Stimulated activated CD8-positive, alpha-beta memory T cell treated with anti-CD3 and anti-CD28 coated beads, Interleukin-7, amount 100 ng/mL, for 48 hours (primary cell): ENCODE measurements at places on chromosomes 7 and 10.

DNA sequence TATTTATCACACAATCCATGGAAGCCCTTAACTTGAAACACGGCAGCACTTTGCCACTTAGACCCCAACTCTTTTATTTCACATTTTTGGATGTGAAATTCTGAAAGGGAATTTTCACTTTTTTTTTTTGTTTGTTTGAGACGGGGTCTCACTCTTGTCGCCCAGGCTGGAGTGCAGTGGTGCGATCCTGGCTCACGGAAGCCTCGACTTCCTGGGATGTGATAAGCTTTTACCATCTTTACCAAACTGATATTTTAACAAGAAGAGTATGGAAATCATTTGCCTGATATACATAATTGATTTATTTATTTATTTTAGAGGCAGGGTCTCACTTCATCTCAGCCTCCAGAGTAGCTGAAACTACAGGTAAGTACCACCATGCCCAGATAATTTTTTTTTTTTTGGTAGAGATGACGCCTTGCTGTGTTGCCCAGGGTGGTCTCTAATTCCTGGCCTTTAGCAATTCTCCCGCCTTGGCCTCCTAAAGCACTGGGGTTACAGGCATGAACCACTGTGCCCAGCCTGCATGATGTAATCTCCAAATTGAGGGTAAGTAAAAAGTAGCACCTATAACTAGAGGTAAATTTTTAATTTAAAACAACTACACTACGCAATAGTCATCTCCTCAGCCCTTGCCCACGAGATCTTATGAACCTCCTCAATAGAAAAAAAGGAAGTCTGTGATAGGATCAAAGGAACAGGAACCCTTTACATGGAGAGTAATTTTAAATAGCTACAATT lies 180.7 kb upstream of the KLF14 start:
- DNase-seq: no peak

DNA sequence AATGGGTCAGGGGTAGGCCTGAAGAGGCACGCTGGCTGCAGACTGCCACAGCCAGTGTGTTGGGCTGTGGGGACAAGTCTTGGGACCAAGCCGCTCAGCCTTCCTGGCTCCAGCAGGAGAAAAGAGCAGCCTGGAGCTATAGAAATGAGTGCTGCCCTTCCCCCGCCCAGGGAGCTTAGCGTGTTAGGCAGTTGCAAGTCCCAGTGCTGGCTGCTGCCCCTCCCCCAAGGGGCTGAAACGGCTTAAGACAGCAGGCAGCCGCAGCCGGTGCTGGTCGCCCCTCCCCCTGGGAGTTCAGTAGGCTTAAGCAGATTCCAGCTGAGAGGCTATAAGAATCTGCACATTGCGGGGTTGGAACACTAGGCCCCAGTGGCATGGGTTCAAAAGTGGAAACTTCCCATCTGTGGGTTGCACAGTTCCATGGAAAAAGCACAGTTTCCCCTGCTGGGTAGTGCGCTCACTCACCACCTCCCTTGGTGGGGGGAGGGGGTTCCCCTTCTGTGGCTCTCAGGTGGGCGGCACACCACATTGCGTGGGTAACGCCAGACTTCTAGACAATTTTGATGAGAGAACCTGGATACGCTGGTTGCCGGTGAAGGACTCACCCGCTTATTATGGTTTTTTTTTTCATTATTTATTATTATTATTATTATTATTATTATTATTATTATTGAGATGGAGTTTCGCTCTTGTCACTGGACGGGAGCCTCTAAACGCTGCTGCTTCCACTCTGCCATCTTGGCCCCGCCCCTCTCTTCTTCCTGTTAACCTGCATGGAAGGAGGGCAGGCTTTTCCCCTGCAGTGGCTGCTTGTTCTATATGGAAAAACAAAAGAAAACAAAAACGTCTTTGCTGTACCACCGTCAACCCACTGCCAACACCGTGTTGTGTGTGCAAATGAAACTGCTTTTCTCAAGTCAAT lies 151.1 kb downstream of the CXCL12 start:
- DNase-seq: no peak

- DNase-seq: no peak
Observed at GRCh38 chr10:14010769-14011574, 319.8 kb downstream of the FRMD4A start.

DNA sequence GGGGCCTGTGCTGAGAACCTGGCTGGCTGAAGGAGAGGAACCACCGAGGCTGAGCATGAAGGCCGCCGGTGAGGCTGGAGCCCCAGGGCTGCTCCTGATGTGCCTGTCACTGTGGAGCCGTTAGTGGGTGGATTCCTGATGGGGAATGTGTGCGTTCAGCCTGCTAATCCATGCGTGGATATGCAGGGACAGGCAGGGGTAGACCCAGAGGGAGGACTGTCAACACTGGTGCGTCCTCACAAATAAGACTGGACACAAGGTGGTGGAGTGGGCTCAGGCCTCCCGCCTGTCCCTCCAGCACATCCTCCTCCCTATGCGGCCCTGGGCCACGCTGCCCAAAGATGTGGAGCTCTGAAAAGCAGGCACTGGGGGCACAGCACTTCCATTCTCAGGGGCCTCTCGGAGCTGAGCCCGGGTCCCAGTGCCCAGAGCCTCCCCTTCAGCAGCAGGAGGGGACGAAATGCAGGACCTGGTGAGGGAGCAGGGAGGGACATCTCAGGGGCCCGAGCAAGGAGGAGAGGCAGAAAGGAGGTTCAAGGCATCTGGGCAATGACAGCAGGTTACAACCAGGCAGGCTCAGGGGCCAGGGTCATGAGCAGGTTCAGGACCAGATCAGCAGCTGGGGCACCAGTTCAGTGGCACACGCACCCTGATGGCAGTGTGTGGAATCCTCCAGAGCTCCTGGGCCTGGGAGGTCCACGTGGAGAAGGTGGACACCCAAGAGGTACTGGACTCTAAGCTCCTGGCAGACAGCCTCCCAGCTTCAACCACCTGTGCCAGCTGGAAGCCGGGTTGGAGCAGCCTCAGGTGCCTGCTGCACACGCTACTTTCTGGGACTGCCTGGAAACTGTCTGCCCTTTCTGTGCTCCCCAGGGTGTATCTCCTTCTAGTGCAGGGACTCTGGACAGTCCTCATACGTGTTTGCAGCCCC lies 33.5 kb upstream of the ANTXRL start:
- DNase-seq: no peak

DNA sequence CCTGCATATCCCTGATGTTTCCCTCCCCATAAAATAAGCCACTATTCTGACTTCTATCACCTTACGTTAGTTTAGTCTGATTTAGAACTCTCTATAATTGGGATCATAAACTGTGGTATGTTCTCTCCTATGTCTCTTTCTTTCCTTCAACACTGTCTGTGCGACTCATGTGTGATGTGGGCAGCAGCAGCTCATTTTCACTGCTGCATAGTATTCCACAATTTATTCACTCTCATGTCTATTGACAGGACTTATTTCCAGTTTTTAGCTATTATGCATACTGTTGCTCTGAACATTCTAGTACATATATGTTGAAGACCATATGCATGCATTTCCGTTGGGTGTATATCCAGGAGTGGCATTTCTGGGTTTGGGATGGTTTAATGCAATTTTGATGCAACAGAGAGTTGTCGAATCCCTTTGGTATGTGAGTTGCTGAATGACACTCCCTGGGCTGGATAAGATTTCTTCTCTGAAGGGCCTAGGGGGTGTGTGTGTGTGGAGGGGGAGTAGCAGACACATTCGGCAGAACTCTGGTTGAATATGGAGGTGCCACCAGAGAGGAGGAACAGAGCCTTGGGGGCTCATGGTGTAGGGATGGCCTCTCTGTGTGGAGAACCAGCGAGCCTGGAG lies 87.8 kb upstream of the PCBD1 start:
- no peak for DNase-seq

DNA sequence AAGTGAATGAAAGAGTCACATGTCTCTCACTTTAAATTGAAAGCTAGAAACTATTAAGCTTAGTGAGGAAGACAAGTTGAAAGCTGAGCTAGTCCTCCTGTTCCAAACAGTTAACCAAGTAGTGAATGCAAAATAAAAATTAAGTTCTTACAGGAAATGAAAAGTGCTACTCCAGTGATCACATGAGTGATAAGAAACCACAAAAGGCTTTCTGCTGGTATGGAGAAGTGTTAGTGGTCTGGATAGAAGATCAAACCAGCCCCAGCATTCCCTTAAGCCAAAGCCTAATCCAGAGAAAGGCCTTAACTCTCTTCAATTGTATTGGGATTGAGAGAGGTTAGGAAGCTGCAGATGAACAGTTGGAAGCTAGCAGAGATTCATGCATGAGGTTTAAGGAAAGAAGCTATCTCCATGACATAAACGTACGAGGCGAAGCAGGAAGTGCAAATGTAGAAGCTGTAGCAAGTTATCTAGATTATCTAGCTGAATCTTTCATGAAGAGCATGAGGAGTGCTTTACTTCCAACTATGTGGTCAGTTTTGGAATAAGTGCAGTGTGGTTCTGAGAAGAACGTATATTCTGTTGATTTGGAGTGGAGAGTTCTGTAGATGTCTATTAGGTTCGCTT lies 261.6 kb downstream of the MDFIC start:
- DNase-seq: no peak

- no peak for DNase-seq
Observed at GRCh38 chr10:33067481-33067880, 109.5 kb upstream of the ITGB1 start.

DNA sequence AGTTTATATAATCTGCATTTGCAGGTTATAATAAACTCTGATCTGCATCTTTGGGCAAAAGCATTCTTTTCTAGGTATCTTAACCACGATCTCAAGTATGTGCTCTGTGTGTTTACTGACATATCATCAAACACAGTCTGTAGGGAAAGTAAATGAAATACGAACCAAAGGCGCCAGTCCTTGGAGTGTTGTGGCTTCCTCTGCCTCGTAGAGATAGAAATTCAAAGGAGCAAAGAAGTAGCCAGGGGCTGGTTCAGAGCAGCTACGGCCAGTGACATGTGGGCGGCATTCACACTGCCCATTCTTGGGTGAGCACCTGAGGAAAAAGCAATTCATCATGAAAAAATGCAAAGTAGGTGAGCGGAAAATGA lies 38.7 kb downstream of the LAMB4 start:
- DNase-seq: no peak

DNA sequence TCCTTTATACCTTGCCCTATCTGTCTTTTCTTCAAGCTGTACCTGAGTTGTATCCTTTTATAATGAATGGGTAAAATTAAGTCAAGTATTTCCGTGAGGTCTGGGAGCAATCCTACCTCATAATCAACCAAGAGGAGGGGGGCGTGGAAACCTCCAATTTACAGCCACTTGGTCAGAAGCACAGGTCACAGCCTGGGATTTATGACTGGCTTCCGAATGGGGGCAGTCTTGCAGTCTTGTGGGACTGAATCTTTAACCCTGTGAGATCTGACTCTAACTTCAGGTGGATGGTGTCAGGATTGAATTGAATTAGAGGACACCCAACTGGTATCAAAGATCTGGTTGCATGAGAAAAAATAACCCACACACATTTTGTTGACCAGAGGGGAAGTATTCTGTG lies 23.5 kb upstream of the KCNMA1 start:
- DNase-seq: no peak

GRCh38 chr10:11326913-11327616 lies 284.4 kb downstream of the USP6NL start:
- no peak for DNase-seq

GRCh38 chr7:130899071-130899560 lies 165.1 kb upstream of the KLF14 start:
- DNase-seq: no peak

GRCh38 chr7:157889480-157889879 lies 552.7 kb downstream of the DNAJB6 start:
- DNase-seq: no peak

DNA sequence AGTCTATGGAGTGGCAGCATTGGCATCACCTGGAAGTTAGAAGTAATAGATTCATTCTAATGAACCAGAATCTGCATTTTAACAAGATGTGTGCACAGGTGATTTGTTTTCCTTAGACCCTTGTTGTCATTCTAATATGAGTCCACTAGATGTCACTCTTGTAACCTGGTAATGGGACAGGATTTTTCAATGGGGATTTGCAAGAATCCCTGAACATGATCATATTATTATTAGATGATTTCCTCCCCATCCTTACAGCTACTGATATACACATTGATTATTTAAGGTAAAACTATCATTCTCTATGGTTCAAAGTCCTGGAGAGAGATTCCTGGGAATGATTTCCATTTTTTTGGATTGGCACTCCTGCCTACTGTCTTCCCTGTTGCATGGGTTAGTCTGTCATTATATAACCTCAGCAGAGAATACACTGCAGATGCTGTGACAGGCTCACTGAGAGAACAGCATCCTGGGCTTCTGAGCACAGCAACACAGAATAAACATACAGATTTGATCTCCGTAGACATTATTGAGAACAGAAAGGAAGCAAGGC lies 194.9 kb downstream of the SUGCT start:
- DNase-seq: no peak

DNA sequence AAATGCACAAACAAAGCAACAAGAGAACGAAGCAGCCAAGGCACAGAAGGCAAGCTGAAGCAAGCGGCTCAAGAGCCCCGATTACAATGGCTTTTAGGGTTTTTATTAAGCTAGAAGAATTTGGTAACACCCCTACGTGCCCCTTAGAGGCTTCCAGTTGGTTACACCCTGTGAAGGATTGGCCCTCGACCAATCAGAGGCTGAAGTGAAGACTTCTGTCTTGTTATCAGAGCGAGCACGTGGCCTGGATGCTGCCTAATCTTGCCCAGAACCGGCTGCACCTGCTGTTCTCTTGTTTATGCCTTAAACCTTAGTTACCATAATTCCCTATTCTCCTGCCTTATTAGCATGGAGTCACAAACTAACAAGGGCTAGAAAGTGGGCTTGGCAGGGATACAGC lies 21.4 kb downstream of the KCNK18 start:
- DNase-seq: no peak

DNA sequence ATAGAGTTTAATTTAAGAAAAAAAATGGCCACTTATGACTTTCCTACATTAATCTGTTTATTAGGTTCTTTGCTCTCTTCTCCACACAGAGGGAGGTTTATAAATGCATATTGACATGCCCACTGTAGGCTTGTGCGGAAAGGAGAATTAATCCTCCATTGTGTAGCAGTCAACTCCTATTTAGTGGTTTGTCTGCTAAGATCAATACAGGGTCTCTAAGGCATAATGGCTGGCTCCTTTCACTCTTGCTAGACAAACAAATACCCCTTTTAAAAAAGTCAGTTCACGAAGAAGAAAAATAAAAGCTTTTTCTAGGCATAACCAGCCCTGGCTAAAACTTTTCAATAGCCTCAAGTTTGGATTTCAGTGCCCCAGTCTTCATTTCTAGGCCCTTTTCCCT lies 141.6 kb downstream of the TSPAN12 start:
- no peak for DNase-seq

- no peak for DNase-seq
Observed at GRCh38 chr7:159175792-159176191, 31.1 kb upstream of the VIPR2 start.

DNA sequence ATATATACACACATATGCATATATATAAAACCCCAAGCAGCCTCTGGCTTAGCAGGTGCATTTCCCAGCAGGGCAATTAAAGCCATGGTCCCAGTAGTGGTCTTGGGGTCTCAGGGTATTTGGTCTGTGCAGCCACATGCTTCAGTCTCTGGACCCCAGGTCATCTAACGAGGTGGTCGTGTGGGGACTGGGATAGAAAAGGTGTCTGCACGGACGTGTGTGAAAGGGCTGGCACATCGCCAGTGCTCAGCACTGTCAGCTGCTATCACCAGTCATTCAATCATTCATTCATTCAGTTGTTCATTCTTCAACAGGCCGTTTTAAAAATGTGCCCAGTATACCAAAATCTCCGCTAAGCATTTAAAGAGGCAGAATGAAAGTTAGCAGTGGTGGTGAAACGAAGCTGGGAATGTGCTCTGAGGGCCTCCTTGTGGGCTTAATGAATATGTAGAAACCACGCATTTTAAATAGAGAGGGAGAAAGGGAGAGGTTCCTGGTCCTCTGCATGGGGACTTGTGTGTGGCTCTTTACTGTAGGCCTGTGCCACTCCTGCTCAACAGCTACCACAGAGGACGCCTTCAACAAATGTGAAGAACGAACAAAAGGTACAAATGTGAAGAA lies 170.4 kb downstream of the EGFR start:
- no peak for DNase-seq
